CD4-positive, alpha-beta T cell treated with Interleukin-2 at 100 ng/mL for 4 hours (primary cell): ENCODE measurements at places on chromosomes 1 and 21.

DNA sequence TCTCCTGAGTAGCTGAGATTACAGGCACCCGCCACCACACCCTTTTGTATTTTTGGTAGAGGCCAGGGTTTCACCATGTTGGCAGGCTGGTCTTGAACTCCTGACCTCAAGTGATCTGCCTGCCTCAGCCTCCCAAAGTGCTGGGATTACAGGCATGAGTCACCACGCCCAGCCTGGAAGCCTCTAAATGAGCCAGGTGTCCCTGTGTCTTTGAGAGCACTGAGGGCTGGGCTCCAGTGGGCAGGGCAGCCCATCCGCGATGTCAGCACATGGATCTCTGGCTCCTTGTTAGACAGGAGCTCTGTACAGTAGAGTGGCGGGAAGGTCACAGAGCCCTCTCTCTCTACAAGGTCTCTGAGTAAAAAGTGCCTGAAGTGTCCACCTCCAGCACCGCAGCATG is 124.3 kb downstream of the PGBD5 start:
- DNase-seq = no peak

DNA sequence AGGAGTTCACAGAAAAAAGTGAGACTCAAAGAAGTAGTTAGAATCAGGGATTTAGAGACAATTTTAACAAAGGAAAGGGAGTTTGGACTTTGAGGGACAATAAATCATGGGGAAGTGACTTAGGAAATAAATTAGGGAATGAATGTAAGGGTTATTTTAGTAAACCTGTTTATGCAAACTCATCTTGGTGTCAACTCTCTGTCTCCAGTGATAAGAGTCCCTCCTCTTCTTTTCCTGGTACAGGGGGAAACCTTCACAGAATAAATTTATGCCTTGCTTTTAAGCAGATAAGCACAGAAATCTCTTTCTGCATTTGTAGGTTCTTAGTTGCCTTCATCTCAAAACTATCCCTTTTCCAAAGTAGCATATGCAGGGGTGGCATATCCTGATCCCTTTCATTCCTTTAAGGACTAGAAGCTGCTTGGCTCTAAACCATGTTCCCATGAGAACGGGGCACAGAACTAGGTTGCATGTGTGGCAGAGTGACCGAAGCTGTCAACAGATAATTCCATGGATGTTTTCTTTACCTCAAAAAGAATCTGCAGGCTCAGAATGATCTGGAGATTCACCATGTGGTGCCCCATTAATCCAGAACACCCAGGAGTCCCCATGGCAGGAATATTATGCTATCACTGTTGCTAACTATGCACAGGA is 155.4 kb downstream of the ZNF648 start:
- DNase-seq = no peak

GRCh38 chr21:37983336-37984095 is 67.3 kb upstream of the KCNJ6 start:
- DNase-seq = no peak

GRCh38 chr1:154869351-154870114 is 548 bp downstream of the KCNN3 start:
- DNase-seq = no peak
